ENCODE measurements at places on chromosomes 16 and 17. TPM values are rescaled to one million over a fixed set of nuclear protein-coding genes. Genes with fewer than 3 reads are reported as not detected.

- no peak for DNase-seq
These were observed 194.7 kb downstream of the SPECC1 start for GRCh38 chr17:20203761-20204263.

GRCh38 chr16:87062569-87063442 is 254.4 kb downstream of the C16orf95 start:
- peak; percentile 50 for DNase-seq

DNA sequence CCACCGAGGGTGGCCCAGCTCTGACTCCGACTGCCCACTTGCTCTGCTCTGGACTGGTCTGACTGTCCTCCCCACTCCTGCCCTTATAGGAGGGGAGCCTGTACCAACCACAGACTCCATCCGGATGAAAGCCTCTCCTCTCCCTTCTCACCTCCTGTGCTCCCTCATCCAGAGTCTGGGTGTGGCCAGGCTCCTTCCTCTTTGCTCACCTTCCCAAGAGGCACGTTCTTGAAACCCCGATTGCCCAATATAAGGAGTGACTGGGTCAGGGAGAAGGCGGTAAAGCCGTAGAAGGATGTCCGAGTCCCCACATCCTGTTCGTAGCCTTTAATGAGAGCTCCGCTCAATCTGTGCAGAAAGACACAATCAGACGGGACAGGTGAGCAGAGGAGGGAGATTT is 17.1 kb downstream of the ST6GALNAC1 start:
- DNase-seq = no peak

DNA sequence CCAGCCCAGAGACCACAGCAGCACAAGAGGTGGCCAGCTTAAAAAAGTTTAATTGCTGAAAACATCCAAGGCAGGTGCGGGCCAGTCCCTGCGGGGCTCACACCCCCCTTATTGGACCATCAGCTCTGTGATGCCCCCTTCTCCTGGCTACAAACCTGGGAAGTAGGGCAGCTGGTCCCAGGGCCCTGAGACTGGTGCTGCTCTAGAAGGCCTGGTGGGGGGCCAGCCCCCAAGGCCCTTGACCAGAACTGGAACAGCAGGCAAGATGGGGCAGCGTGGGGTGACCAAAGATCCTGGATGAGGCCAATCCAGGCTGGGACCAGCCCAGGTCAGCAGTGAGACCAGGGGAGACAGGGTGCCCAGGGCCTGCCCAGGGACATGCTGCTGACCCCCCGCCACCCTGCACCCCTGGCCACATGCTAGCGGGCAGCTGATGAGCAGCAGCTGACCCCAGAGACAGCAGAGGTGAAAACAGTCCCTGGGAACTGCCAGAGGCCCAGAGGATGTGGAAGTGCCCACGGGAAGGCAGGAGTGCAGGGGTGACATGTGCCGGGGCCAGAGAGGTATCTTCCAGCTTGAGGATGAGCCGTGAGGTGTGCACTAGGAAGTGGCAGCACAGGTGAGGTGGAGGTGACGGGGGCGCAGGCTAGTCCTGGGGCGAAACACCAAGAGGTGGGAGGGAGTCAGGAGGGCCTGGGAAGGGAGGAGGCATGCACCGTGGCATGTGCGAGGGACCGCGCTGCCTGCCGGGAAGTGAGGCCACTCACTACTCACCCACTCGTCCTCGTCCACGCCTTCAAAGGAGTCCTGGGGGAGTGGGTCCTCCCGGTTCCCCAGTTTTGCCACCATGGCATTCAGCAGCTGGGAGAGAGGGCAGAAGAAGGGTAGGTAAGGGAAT is 3.6 kb upstream of the PAM16 start:
- DNase-seq = no peak

Gene TBC1D3C
- not detected for total RNA-seq

DNA sequence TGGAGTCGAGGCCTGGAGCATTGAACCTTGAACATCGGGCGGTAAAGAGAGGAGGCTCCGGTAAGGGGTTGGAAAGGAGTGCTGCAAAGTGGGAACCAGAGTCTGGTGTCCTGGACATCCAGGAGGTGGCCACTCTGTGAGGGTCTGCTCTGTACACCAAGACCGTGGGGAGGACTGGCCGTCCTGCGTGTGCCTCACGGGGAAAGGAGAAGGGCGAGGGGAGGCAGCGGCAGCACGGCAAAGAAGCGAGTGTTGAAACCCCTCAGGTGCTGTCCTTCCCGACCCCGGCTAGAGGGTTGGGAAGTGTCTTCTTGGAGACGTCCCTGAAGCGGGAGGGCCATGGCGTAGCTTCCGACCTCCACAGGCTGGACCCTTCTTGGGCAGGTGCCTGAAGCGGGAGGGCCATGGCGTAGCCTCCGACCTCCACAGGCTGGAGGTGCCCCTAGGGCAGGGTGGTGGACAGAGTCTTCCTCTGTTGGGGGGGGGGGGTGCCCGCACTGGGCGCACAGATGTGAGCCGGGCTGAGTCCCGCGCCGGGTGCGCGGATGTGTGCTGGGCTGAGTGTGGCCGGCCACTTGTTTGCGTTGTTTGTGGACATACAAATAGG is 42.0 kb downstream of the FOXK2 start:
- DNase-seq = no peak

Gene CHD9NB
- 3.7 TPM for total RNA-seq

DNA sequence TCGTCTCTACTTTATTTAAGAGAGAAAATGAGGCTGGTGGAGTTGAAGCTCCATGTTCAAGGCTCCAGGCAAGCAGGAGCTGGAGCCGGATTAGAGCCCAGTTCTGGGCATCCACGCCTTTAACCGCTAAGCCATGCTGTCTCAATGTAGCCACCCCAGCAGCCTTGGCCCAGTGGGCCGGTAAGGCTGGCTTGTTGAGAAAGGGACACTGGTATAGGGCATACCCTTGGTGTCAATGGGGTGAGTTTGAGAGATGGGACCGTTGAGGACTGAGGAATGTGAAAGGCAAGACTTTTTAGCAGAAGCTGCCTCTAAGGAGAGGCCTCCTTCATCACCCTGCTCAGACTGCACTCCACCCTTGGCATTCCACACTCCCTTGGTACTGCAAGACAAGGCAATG is 147.4 kb downstream of the CYLD start:
- no peak for DNase-seq

- DNase-seq = no peak
These were observed 306.2 kb downstream of the CPPED1 start for GRCh38 chr16:12497526-12497925.

GRCh38 chr16:71826533-71827017 is 17.9 kb upstream of the AP1G1 start:
- no peak for DNase-seq

DNA sequence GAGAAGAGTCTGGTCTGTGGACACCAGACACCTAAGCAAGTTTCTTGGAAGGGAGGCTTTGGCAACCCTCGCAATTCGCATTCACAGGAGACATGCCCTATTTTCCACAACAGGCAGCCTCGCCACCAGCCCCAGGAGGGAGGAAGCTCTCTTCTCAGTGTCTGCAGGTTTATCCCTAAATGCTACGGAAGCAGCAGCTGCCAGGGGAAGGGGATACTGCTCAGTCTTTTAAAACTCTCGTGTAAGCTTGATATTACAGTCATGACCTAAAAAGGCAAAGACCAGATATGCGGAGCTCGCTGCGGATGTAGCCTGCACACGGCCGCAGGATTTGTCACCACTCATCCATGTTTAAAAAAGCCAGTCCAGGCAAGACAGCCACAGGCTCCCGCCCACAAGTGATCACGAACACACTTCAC is 159.2 kb upstream of the RPH3AL start:
- DNase-seq = no peak

- DNase-seq = no peak
These were observed 279.6 kb downstream of the HS3ST3A1 start for GRCh38 chr17:13321951-13322701.

DNA sequence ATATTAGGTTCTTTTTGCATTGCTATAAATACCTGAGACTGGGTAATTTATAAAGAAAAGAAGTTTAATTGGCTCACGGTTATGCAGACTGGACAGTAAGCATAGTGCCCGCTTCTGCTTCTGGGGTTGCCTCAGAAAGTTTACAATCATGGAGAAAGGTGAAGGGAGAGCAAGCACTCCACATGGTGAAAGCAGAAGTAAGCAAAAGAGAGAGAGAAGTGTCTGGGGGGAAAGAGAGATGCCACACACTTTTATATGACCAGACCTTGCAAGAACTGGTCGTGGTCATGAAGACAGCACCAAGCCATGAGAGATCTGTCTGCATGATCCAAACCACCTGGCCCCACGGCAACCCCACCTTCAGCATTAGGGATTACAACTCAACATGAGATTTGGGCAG is 45.4 kb downstream of the KCNJ16 start:
- DNase-seq = no peak

Gene CPHXL2
- total RNA-seq = not detected

Gene SRCAP
- total RNA-seq = 22.9 TPM

Gene PPY
- not detected for total RNA-seq

DNA sequence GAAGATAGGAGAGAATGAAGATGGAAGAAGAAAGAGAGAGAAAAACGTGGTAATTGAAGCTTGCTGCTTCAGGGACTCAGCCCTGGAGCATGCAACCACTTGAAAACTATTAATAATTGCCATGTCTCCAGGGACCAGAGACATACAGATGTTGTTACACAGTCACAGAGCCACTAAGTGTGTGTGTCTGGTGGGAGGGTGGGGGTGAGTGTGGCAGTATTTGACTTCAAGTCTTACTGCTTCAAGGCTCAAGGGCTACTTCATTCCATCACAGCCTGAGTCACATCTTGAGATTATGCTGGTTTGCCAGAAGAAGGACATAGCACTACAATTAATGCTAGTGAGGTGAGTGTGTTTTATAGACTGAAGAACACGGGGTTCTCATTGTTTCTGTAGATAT is 202.2 kb downstream of the CDH8 start:
- no peak for DNase-seq

DNA sequence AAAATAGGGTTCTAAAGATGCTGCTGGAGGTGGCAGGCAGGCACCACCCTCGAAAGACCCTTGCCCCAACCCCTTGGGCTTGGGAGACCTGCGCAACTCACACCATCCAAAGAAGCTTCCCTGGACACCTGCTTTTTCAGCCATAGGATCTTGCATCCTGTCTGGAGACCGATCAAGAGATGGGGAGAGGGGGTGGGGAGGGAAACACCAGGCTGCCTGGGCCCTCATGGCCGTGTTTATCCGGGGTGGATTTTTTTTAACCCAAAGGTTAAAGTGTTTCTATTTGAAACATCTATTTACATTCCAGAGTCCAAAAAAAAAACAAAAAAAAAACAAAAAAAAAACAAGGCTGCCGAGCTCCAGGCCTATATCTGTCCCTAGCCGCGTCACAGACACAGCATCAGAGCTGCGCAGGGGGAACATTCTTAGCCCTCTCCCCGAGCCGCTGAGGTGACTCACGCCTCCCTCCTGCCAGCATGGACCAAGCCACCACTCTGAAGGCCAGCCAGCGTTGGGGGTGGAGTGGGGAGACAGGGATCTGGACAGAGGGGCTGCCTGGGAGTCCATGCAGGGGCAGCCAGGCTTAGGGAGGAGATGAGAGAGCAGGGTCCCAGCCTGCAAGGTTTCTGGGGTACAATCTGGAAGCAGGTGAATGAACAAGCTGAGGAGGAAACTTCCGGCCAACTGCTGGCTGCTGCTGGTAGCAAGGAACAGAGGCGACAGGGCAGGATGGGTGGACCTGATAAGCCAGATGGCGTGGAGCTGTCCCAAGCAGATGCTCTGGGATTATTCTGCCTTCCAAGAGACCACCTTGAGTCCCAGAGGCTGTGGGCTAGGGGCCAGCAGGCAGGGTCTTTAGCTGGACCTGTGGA is 14.8 kb downstream of the HDAC5 start:
- peak; percentile 91 for DNase-seq
